ENCODE measurements at places on chromosomes 11 and 22.

GRCh38 chr22:41110968-41111367 is 18.6 kb downstream of the EP300 start:
- no peak for DNase-seq

- no peak for DNase-seq
Observed at GRCh38 chr11:130077671-130078070, 8.0 kb downstream of the APLP2 start.

DNA sequence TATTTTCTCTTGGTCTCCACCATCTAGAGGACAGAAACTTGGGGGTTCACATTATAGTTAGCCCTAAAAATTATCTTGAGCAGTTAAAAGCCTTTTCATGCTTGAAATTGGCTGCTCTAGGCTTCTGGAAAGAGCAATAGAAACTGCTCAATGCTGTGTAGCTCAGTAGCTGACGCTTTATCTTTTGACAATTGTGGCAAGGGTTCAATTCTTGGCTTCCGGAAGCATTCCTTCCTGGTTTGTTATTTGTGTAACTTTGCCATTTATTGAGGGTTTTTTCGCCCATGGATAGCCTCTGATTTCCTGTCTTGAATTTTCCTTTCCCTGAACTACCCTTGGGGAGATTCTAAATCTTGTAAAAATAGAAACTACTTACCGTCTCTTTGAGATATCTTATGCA is 10.3 kb upstream of the OR56A1 start:
- no peak for DNase-seq

- peak; percentile 29 for DNase-seq
Observed at GRCh38 chr11:112113539-112114457, 27.1 kb downstream of the SDHD start.

DNA sequence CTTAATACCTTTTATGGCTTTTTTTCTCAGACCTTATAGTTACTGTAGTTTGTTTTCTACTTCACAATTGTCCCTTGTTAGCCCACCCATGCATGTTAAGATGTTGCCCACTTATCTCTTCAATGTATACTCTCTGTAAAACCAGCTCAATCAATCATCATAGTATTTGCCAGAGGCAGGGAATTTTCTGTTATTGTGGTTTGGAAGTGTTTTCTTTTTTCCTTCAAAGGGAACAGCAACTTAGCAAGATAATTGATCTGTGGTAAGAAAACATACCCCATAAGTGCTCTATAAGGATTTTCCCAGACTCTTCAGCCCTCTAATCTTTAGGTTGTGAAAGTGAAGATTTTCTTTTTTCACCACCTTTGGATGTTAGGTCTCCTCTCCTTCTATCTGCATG is 76.7 kb upstream of the SYT9 start:
- no peak for DNase-seq

DNA sequence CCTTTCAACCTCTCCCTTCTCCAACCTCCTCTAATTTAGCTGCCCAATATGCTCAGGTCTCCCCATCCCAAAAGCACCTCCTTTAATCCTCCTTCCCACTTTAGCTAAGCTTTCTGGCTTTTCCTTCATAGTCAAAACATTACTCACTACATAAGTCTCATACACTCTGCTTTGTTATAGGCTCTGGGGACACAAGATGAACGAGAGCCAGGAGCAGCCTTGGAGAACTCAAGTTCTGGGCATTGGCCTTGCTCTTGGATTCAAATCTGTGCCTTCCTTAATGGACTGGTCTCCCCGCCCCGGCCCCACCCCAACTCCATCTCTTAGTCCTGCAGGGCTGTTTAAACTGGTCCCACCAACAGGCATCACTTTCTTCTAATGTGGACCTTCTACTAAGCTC is 11.4 kb upstream of the HPX start:
- DNase-seq = no peak

DNA sequence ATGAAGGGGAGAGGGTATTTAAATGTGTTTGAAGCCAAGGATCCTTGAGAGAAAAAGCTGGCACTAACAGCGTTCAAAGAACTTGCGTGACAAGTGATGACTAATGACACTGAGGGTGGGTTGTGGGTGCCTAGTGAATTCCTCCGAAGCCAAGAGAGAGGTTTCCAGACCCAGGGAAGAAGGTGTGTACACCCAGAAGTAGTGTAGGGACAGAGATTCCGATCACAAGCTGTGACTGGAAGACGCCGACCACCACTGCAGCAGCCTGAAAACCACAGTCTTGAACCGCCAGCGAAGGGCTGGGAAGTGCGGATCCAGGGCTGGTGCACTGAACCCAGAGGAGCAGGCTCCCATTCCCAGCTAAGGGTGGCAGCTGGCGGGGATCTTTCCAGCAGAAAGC is 9.5 kb downstream of the PPARA start:
- no peak for DNase-seq

GRCh38 chr22:23698673-23699235 is 7.9 kb downstream of the RGL4 start:
- no peak for DNase-seq

DNA sequence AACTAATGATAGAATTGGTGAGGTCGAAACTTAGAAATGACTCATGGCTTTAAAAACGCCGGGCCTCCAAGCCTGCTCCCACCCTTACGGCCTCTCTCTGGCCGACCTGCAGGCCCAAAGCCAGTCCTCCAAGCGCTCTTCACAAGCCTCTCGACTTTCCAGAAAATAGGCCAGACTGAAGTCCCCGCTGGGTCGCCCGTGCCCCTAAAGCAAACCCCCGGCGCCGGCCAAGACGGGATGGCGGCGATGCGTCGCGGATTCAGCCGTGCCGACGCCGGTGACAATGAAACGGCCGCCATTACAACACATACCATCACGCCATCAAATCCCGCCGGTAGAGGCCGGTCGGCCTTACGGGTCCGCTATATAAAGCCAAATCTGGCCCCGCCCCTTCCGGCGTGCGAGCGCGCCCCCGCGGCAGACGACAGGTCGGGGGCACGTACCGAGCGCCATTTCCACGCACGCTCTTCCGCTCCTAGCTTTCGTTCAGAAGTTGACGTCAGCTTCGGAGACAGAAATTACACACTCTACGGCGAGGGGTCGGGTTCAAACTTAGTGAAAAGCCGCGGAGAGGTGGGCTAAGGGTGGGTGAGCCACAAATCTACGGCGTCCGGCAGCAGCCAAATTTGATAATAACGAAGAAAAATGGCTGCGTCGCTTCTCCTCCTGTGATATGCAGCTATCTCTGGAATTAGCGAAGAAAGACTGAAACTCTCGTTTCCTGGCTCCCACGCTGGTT is at the start of gene RPL3:
Gene RPL3, minus strand, starts transcription at position 340 of the 739 bp plus-strand sequence. Its CDS starts 26 bp downstream, at position 314.
- DNase-seq = peak; percentile 98

DNA sequence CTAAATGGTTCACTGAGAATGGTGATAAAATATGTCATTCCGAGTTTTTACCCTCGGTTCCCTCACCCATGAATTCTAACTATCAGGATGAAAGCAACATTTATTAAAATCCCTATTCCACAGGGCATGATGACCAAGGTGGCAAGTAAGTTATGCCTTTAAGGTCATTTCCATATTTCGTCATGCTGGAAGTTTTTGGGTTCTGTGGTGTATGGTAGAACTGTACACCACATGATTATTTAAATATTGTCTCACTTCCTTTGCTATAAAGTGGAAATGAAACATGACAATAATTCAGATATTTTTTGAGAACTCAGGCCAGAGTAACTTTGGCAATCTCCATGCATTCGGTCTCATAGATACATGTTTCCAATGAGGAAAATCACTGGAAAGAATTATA is 68.5 kb upstream of the CARD18 start:
- no peak for DNase-seq

- no peak for DNase-seq
Observed at GRCh38 chr11:95892892-95893570, 30.9 kb downstream of the MTMR2 start.

DNA sequence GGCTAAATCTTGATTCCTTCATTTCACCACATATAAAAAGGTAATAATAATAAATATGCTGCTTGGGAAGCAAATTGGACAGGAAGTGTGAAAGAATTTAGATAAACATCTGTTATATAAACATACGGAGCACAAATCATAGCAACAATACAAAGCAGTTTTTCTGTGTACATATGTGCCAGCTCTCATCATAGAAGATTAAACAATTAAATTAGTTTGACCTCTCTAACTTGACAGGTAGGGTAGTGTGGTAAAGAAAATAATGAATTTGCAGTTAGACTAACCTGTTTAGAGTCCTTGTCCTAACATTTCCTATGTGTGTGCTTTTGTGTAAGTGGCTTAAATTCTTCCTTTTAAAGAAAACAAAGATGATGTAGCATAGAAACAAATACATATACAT is 995.7 kb upstream of the TENM4 start:
- no peak for DNase-seq

- DNase-seq = no peak
Observed at GRCh38 chr22:40519284-40519947, 117.1 kb downstream of the MRTFA start.

DNA sequence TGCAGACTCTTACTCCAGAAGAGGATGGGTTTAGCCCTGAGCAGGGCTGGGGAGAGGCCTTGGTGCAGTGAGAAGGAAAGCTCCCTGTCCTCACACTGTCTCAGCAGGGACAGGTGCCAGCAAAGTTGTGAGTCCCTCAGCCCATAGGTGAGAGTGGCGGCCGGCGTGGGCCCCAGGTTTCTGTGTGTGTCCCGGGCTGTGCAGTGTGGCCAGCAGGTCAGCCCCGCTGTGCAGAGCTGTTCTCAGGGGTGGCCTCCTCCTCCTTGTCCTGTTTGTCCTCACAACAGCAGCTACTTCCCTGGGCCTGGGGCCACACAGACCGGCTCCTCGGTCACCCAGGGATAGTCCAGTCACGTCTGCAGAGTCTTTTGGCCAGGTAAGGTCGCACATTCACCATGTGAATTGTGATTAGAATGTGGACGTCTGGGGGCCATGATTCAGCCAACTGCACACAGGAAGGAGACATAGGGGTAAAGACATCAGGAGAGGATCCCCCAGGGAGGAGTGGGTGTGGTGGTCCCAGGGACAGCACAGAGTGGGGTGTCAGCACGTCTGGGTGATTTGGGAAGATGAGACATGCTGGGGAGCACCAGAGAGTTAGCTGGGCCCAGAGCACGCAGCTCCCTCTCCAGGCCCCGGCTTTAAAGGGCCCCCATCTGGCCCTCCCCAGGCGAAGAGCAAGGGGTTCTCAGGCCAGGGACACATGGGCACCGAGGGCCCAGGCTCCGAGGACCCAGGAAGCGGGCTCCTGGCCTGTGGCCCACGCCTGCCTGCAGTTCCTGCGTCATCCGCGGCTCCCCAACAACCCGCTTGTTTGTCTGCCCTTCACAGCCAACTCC is 81.6 kb downstream of the MYEOV start:
- no peak for DNase-seq

GRCh38 chr11:8501836-8502235 is 92.2 kb downstream of the STK33 start:
- no peak for DNase-seq

GRCh38 chr11:77672264-77672663 is 34.7 kb upstream of the CLNS1A start:
- no peak for DNase-seq

DNA sequence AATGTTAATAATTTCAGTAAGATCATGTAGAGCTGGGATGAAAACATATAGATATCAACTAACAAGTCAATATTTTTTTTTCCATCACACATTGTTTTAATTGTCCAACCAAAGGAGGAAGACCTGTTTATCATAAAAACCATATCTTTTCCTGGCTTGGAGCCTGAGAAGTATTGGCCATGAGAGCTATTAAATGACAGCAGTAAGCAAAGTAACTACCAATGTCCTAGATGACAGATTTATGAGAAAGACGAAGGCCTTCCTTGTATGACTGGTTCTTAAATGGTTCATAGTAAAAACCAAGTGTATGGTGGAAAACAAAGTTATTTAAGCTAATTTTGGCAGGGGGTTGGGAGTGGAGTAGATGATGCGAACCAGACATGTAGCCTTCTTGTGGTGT is 1147.1 kb upstream of the TENM4 start:
- no peak for DNase-seq

DNA sequence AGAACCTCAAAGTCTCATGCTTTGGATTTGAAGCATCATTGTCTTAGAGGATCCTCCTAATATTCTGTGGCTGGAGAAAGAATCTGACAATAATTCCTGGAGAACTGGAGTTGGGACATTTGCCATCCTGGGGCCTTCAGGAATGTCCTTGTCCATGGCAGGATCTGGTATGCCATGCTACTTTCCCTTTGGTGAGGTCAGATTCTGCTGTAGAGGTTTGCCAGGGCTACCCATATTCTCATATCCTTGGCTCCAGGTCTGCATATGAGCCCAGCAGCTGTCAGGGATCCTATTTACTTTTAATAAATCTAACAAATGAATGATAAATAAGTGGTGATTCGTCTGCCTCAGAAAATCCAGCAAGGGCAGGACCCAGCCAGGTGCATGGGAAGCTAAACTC is 35.0 kb downstream of the ARL14EP start:
- DNase-seq = no peak

GRCh38 chr11:130118165-130118564 is 41.4 kb upstream of the ST14 start:
- DNase-seq = no peak

GRCh38 chr11:110185121-110185591 is 92.0 kb downstream of the ZC3H12C start:
- DNase-seq = no peak

DNA sequence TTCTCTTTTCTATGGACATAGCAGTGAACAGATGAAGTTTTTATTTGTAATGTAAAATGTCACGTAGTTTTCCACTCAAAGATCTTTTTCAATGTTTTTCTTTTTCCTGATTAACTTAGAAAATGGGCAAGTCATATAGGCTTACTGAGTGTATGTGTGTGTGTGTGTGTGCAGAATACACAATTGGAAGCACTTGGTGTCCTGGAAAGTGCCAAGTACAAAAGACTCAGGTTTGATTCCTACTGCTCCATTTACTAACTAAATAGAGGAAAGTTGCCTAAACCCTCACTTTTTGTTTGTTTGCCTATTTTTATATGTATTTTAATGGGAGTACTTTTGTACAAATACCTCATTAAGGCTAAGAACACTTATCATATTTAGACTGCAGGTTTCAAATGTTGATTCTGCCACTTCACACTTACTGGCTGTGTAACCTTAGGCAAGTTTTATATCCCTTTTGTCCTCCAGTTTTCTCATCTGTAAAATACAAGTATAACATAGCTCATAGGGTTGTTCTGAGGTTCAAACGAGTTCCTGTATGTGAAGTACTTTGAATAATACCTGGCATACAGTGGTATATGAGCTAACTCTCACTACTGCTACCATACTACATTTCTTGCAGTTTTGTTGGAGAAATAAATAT is 90.1 kb downstream of the TYR start:
- no peak for DNase-seq

DNA sequence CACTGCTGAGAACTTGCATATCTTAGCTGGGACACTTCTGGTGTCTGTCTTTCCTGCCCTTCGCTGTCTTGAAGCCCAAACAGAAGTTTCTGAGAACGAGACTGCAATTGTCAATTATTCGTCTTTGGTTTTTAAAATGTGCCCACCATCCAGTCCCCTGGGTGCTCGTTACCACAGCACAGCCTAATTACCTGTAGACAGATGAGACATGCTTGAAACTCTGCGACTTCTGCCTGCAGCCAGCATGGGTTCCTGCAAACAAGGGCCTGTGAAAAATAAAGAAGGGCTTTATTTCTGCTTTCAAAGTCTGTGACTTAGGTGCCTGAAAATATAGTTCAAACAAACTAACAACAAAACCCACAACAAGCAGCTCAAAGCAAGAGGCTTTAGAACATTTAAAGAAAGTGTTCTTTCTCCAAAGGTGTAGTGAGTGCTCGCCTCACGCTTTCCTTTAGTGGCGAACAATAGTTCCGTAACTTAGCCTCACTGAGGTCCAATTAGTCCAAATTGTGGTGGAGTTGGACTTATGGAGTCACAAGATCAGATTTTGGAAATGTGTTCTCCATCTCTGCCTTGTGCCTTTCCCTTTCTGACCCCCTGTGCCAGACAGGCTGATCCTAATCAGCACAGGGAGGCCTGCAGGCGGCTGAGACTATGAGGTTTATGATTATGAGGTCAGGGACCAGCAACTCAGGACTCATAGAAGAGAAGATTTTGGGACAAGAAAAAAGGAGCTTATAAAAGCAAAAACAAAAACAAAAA is 20.4 kb upstream of the GRAMD1B start:
- no peak for DNase-seq

All from right renal cortex interstitium (tissue), 3 donors.